ENCODE measurements at places on chromosomes 1 and 21.
A peak's percentile ranks its signal among the peaks of the same experiment; 100 is the strongest.

GRCh38 chr1:106921186-106921585 lies 135.3 kb upstream of the PRMT6 start:
- no peak for DNase-seq

- no peak for DNase-seq
Observed at GRCh38 chr1:29708796-29709703, 472.7 kb downstream of the PTPRU start.

DNA sequence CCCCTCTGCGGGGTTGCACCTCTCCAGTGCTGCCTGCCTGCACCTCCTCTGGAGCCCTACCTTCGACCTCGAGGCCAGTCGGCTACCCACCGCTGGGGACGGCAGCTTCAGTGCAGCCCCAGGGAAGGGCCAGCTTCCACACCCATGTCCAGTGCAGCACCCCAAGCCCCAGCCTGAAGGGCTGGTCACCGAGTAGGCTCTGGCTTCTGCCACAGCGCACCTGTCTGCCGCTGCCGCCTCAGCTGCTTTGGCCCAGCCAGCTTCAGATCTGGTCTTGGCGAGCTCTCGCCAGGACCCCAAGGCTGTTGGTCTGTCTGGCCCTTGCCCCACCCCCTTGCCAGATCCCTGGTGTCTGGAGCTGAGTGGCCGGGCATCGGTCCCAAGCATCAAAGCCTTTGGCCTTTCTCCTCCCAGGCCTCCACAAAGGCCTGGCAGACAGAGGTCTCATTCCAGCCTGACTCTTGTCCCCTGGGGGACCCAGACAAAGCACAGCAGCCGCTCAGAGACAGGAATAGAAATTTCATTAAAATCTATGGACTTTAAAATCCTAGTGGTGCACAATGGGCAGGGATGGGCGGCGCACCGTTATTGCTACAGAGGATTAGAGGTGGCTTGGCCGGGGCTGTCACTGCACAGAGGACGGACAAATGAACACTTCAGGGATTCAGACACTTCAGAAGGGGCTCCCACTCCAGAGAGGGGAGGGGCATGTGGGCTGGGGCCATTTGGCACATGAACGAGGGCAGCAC lies 4.8 kb downstream of the CCDC24 start:
- DNase-seq = no peak

GRCh38 chr21:44594406-44594916 lies 2.2 kb upstream of the KRTAP10-6 start:
- DNase-seq = no peak

GRCh38 chr21:33368124-33368523 lies 35.1 kb upstream of the IFNGR2 start:
- no peak for DNase-seq

DNA sequence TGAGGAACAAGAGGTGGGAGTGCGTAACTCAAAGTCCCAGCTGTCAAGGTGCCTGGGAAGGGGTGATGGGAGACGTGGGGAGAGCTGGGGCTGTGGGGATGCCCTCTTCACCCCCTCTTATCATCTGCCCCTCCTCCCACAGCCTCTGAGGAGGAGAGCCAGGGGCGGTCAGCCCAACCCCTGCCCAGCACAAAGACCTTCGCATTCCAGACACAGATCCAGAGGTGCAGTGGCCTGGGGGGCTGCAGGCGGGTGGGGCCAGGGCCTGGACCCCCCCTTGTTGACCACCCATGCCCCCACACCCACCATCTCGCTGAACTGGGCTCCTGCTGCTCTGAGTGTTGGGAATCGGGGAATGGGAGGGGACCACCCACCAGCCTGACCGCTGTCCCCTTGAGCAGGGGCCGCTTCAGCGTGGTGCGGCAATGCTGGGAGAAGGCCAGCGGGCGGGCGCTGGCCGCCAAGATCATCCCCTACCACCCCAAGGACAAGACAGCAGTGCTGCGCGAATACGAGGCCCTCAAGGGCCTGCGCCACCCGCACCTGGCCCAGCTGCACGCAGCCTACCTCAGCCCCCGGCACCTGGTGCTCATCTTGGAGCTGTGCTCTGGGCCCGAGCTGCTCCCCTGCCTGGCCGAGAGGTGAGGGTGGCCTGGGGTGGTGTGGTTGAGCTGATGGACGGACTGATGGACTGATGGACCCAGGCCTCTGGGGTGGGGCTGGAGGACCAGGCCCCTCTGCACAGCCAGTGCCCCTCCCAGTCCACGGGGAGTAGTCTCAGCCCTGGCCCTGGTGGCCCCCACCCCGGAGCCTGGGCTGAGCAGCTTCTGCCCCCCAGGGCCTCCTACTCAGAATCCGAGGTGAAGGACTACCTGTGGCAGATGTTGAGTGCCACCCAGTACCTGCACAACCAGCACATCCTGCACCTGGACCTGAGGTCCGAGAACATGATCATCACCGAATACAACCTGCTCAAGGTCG lies 29.7 kb downstream of the TRIM11 start:
- DNase-seq = no peak

DNA sequence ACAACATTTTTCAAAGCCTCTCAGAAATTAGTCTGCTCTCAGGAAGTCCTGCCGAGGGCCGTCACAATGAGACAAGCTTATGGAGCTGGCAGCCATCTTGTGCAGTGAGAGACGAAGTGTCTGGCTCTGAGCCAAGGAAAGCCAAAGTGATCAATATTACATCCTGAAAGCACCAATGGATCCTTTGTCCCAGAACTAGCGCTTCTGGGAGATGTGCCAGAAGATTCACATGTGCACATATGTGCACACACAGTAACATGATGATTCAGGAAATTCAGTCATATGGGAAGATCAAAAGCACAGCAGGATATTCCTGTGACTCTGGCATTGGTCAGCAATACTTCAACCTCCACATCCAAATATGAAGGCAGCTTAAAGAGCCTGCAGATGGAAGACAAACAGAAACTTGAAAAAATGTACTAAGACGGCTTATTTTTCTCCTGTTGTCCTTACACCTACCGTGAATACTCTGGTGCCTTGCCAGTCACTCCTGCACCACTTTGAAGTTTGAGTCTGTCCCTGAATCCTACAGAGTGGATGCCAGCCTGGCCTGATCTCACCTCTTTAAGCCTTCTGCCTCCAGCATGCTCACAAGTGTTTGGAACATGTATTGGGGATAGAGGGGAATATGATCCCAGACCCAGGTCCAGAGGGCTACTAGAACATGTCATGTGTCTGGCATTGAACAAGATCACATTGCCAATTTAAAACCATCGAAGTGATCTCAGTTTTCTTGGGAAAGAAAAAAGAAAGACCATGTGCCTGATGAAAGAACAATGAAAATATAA lies 44.5 kb upstream of the PRRX1 start:
- DNase-seq = no peak

- DNase-seq = peak; percentile 37
Observed at GRCh38 chr1:28887419-28887834, 26.9 kb upstream of the EPB41 start.

- DNase-seq = no peak
Observed at GRCh38 chr1:116257836-116258235, 115.2 kb upstream of the ATP1A1 start.

GRCh38 chr1:182740120-182740519 lies 49.5 kb upstream of the NPL start:
- DNase-seq = no peak

DNA sequence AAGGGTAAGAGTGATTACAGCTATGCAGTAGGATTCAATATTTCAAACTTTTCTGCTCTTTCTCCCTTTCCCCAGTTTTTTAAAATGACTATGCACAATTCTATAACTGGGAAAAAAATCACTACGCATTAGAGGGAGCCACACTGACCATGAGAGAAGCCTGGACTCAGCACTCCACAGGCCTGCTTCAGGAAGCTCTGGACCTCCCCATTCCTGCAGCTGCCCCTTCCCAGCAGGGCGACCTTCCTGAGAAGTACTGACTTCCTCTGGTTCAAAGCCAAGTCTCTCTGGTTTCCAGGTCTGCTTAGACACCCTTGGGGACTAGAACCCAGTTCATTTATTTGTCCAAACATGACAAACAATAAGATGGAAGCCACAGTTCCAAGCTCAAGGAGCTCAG lies 42.0 kb upstream of the CLSTN1 start:
- no peak for DNase-seq

- no peak for DNase-seq
Observed at GRCh38 chr1:156124557-156125483, 10.3 kb downstream of the LMNA start.

DNA sequence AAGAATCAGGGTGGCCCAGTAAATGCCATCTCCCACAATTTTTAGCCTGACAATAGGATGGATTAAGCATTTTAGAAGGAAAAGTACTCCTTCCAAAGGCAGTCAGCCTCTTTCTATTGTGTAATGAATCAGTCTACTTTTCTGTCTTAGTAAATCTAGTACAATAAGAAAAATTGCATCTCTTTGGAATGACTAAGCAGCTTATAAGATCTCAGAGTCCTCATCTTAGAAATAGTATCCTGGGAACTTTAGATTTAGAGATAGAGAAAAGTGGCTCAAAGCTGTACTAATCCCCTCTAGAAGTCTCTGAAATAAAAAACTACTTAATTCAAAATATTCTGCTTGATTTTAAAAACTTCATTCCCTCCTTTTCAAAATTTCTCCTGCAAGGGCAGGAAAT lies 81.4 kb downstream of the SLC44A5 start:
- DNase-seq = no peak

DNA sequence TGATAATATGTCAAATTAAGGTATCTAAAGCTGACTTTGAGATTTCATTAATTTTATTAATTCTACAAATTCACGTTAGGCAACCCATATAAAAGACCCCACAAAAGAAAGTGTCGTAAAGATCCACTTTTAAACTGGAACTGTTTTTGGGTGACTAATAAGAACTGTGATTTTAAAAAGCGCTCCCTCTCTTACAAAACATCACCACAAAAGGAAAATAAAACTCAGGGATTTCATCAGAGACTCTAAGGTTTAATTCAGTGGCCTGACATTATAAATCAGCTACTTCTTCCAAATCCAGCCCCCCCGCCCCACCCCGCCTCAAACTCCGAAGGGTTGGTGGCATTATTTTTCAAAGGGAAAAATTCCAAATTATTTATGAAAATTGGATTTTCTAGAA lies 2.7 kb downstream of the COL24A1 start:
- DNase-seq = no peak

- no peak for DNase-seq
Observed at GRCh38 chr1:26388791-26389445, 16.4 kb upstream of the ZNF683 start.

- DNase-seq = no peak
Observed at GRCh38 chr1:186903374-186904136, 74.8 kb downstream of the PLA2G4A start.

DNA sequence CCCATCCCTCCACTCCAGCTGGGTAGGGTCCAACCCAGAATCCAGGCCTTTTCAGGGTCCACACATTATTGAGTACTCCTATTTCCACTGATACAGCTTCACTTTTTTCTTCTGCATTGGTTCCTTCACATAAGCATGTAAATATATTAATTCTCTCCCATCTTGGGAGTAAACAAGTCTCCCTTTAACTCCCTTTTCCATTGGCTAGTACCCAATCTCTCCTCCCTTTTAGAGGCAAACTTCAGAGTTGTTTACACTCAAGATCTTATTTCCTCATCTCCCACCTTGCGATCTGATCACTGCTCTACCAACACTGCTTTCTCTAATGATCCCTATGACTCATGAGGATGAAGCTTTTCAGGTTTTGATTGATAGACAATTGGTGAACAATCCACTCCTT lies 20.3 kb downstream of the DMAP1 start:
- DNase-seq = no peak

DNA sequence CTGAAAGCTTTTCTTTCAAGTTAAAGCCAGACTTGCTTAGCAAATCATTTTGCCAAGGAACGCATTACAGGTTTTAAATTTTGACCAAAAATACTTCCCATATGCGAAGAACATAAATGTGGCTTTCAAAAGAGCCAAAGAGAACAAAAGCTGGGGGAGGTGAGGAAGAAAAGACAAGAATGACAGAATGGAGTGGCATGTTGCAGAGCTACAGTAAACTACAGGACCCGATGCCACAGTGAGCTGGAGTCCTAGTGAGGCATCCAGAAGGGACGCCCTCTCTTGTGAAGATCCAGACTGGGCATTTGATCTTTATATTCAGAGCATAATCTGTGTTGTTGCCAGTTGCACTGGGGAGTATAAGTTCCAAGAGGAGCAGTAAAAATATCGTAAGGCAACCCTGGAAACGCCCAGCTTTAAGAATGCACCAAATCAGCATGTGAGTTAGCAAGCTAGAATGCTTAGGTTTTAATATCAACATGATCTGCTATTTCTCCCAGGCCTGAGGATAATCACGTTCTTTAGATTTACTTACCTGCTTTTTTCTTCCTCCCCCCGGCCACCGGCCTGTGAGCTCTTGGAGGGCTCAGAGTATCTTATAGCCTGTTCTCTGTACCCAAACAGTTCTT lies 48.4 kb upstream of the HOOK1 start:
- no peak for DNase-seq

GRCh38 chr1:42784946-42785693 lies at the start of gene TMEM269:
Gene TMEM269 (plus strand): TSS chr1:42784991. CDS start chr1:42789894, 4,903 bp downstream.
- DNase-seq = peak; percentile 19

DNA sequence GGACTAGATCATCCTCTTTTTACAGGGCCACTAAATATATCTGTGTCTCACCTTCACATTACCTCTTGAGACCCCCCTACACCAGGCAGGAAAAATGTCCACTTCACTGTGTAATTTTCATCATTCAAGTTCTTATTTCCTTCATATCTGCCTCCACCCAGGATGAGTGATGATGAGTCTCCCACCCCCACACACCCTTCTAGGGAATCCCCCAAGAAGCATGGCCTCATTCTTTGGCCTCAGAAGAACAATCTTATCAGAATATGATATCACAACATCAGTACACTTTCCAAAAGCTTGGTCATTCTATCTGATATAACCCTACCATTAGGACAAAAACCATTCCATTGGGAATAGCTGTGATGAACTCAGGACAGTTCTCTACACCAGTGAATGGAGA lies 170.3 kb upstream of the DUSP10 start:
- DNase-seq = no peak

GRCh38 chr1:245058882-245059281 lies 95.9 kb upstream of the KIF26B start:
- DNase-seq = no peak

GRCh38 chr1:77948841-77949424 lies 29.9 kb downstream of the FUBP1 start:
- no peak for DNase-seq

DNA sequence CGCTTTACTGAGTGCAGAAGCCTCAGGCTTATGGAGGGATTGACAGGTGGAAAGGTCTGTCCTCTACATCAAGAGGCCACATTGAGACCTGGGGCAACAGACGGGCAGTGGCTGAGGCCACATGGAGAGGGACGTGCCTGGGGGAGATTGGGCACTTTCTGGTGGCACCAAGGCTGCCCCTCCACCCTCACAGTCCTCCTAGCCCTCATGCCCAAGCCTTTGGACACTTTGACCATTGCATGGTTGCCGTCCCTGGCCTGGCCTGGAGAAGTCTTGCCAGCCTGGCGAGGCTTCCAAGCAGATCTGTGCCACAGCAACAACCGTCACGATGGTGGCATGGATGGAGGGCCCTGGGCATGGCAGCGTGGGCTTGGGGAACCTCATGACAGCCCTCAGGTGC lies 192.1 kb upstream of the VAMP3 start:
- DNase-seq = no peak

All from activated gamma-delta T cell treated with anti-CD3 and anti-CD28 coated beads, Interleukin-2, amount 50 U/mL, for 16 hours (primary cell).